ENCODE measurements at places on chromosomes 6 and 20. TPM values are rescaled to one million over a fixed set of nuclear protein-coding genes. Genes with fewer than 3 reads are reported as not detected.

DNA sequence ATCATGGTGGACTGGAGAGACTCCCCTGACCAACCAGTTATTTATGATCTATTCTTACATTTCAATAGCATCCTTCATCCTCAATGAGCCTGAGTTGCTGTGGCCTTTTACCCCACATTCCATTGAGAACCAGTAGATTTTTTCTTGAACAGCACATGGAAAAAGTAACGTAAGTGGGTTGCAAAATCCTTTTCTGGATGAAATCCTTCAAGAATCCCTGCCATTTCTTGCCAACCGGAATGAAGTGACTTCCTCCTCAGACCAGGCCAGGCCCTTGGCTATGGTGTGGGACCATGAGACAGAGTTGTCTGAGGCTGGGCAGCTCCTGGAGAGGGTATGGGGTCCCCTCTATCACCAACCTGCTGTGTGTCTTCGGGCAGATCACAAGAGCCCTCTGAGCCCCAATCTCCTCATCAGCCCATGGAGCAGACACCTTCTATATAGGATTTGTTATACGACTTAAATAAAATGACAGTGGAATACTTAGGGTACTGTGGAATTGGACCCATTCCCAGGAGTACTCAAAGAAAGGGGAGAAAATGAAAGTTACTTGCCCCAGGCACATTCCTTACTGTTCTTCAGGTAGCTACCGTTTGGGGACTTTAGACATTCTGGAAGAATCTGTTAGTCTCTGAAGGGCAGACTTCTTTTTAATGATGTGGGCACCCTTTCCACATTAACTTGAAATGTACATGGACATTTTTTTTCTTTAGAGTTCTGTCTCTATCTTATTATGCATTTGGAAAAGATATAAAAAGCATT, 10.9 kb downstream of the EYA2 start:
- no peak overlapping the region for H3K27ac ChIP-seq
- no peaks in the 10 kb centered on the region for H3K36me3 ChIP-seq
- H3K4me1 ChIP-seq: no peaks in the 10 kb centered on the region
- no peaks in the 10 kb centered on the region for H3K27me3 ChIP-seq

The PGK2 gene
- total RNA-seq: not detected

The SLC22A16 gene
- total RNA-seq: 1.6 TPM

The MRPS10 gene
- total RNA-seq: 43.2 TPM

The TMX4 gene
- 65.4 TPM for total RNA-seq

The APOM gene
- 4.5 TPM for total RNA-seq

The SMOC2 gene
- total RNA-seq: 16.4 TPM

DNA sequence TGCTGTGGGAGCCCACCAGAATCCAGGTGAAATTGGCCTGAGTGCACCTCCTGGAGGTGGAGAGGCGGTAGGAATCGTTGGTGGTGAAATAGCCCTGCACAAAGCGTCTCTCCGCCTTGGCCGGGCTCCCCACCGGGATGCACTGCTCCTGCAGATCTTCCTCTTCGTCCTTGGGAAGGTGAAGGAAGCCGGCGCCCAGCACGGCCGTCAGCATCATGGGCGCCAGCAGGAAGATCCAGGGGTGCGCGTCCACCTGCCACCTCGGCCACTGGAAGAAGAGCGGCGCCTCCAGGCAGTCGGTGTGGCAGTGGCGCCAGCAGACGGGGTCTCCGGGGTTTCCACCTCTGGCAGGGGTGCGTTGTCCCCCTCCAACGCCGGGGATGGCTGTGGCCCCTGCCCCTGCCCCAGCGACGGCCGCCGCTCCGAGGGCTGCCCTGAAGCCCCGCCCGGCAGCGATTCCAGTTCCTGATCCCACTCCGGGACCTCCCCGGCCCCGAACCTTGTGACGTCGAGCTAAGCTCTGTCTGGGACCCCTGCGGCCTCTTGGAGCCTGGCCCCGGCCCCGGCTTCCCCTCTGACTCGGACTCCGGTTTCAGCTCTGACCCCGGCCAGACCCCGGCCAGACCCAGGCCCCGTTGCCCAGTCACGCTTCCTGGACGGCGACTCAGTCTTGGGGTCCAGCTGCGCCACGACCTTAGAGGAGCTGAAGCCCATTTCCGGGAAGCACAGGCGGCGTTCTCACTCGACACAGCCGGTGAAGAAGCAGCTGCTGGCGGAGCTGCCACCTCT, 91.9 kb downstream of the CD164 start:
- no peaks in the 10 kb centered on the region for H3K4me1 ChIP-seq
- H3K36me3 ChIP-seq: no peaks in the 10 kb centered on the region
- no peak overlapping the region for H3K4me3 ChIP-seq
- no peak for DNase-seq
- H3K27ac ChIP-seq: no peak overlapping the region

DNA sequence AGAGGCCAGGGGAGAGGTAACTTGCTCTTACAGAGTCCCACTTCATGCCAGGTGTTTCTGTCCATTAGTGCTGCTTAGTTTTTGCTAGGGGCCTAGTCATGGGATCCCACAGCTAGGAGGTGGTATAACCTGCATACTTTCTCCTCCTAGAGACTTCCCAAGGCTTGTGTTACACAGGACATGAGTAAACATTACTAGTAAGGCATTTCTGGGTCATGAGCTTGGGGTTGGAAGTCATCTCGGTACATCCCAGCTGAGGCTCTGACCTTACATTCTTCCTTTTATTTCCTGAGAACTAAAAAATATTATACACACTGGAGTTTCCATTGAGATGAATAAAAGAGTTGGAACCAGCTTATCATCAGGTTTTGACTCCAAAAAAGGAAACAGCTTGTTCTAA, 20.9 kb upstream of the PNPLA1 start:
- no peaks in the 10 kb centered on the region for H3K27me3 ChIP-seq
- no peak for DNase-seq
- no peaks in the 10 kb centered on the region for H3K36me3 ChIP-seq
- peak overlapping the region; percentile 59 for H3K27ac ChIP-seq
- H3K4me3 ChIP-seq: no peak overlapping the region

GRCh38 chr6:44333942-44334341, 8.5 kb upstream of the SPATS1 start:
- no peaks in the 10 kb centered on the region for H3K4me1 ChIP-seq
- no peak overlapping the region for H3K27ac ChIP-seq
- H3K4me3 ChIP-seq: no peak overlapping the region

DNA sequence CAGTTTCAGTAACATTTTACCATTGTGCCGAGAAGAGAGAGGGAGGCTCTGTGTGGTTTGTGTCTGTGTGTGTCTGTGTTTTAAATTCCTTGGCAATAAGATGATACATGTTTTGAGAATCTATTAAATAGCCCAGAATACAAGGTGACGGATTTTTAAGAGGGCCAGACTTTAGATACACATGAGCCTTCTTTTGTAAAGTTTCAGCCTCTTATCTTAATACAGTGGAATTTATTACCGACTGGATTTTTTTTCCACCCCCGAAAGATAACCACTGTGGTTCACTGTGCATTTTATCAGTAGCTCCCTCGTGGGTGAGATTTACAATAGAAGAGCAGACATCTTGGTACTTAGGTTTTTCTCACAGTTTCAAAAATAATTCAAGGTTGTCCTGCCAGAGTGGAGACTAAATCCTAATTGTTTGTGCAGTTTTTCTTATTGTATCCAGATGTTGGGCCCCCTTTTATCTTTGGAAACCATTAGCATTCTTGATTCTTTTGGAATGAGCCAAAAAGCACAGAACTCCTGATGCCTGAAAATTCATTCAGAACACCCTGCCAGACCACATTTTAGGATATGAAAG, 49.9 kb downstream of the STK4 start:
- H3K4me1 ChIP-seq: peaks cover 34% of the 10 kb centered on the region
- no peak overlapping the region for H3K27ac ChIP-seq
- H3K4me3 ChIP-seq: no peak overlapping the region
- H3K36me3 ChIP-seq: no peaks in the 10 kb centered on the region
- H3K27me3 ChIP-seq: no peaks in the 10 kb centered on the region
- no peak for DNase-seq

GRCh38 chr20:19419396-19419795, 207.0 kb downstream of the SLC24A3 start:
- no peaks in the 10 kb centered on the region for H3K36me3 ChIP-seq
- no peak overlapping the region for H3K27ac ChIP-seq
- no peaks in the 10 kb centered on the region for H3K27me3 ChIP-seq
- DNase-seq: no peak

DNA sequence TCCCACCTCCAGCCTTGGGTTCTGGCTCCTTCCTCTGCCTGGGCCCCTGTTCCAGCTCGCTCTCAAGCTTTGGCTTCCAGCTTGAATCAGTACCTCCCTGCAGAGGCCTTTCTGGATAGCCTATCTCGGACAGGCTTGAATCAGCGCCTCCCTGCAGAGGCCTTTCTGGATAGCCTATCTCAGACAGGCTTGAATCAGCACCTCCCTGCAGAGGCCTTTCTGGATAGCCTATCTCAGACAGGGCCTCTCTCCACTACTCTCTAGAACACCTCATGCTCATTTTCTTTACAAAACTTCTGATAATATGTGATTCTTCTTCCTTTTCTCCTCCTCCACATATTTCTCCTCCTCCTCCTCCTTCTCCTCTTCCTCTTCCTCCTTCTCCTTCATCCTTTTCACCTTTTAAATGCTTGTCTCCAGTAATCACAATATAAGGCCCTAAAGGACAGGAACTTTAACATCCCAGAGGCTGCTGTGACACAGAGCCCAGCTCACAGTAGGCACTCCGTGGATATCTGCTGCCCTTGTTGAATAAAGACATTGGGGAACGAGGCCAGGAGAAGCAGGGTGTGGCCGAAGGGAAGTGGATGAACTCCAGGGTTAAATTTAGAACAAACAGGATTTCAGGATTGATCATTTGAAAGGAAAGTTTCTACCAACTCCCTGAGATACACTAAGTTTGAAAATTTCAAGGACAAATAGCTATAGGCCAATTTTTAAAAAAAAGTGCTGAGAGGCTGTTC, 9.3 kb upstream of the RPS6KA2 start:
- H3K4me3 ChIP-seq: no peak overlapping the region
- no peaks in the 10 kb centered on the region for H3K27me3 ChIP-seq
- no peaks in the 10 kb centered on the region for H3K36me3 ChIP-seq
- peaks cover 25% of the 10 kb centered on the region for H3K4me1 ChIP-seq

DNA sequence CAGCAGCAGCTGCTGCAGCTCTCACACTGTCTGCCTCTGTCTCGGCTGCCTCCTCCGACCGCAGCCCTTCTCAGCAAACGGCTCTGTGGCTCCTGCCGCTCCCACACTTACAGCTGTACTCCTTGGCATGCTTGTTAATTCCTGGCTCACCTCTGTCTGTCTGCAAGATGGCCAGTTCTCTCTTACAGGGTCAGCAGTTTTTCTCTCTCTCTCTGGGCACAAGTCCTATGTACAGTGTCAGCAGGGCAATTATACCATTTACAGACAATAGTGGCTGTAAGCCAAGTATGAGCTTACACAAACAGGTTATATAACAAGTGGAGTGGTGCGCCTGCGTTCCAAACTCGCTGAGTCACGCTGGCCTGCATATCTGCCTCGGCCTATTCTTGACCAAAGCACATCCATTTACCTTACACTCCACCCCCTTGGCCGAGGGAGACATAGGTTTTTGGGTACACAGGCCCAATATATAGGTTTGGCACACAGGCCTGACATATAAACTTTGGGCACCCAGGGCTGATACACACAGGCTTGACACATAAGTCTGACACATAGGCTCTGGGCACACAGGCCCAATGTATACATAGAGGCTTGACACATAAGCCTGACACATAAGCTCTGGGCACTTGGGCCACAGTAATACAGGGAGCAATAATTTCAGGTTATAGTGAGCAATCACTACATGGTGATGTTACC, 4.4 kb downstream of the ZKSCAN3 start:
- peaks cover 26% of the 10 kb centered on the region for H3K4me1 ChIP-seq
- H3K4me3 ChIP-seq: no peak overlapping the region
- DNase-seq: peak; percentile 81
- H3K27me3 ChIP-seq: no peaks in the 10 kb centered on the region

Data from adrenal gland (tissue), 19 donors.